ENCODE measurements at places on chromosomes 4 and X.

DNA sequence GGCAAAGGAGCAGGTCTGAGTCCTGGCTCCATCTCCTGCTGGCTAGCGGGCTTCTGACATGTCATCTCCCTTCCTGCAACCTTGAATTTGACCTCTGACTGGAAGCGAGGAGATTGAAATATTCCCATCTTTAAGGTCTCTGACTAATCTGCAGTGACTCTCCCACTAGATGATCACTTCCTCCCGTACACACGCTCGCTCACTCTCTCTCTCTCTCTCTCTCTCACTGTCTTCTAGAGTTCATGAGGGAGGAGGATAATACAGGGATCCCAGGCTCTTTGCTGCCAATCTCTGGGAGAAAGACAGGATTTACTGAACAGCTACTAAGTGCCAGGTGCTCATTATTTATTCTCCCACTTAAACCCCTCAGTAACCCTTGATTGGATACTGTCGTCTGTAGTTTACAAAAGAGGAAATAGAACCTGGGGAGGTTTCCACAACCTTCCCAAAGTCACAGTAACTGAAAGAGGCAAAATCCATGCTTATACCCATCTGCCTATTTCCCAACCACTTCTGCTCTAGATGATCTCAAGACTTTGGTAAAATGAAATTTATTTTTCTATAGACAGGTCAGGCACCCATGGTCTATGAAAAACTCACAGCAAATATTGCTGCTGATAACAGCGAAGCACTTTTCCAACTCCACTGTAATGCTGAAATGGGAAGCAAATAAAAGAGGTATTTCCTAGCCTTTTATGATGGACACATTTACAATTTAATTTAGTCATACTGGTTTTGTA is 193.5 kb upstream of the C1QTNF7 start:
- DNase-seq, result no peak

GRCh38 chr4:170089668-170090351 is at the start of gene AADAT:
Gene AADAT, minus strand, starts transcription at chr4:170089956. Its CDS starts 266 bp downstream, at chr4:170089690.
- peak; percentile 11 for DNase-seq

DNA sequence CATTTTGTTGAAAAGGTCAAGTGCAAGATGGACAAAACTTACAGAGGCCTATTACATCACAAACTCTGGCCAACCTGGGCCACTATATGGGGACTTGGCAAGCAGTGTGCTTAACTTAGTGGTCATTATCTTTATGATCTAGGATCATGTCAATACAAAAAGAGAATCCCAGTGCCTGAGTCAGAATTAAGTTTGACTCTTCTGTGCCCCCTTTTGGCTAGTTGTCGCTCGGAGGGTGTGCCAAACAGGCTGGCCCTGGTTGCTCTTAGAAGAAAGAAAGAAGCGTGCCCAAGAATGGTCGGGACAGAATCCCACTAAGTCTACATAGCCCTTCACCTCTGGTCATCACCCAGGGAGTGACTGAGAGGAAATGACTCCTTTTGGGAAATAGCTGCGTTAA is 100.1 kb downstream of the EIF4E start:
- no peak for DNase-seq

- no peak for DNase-seq
Measured at GRCh38 chr4:159150821-159151390, 48.0 kb downstream of the RAPGEF2 start.

DNA sequence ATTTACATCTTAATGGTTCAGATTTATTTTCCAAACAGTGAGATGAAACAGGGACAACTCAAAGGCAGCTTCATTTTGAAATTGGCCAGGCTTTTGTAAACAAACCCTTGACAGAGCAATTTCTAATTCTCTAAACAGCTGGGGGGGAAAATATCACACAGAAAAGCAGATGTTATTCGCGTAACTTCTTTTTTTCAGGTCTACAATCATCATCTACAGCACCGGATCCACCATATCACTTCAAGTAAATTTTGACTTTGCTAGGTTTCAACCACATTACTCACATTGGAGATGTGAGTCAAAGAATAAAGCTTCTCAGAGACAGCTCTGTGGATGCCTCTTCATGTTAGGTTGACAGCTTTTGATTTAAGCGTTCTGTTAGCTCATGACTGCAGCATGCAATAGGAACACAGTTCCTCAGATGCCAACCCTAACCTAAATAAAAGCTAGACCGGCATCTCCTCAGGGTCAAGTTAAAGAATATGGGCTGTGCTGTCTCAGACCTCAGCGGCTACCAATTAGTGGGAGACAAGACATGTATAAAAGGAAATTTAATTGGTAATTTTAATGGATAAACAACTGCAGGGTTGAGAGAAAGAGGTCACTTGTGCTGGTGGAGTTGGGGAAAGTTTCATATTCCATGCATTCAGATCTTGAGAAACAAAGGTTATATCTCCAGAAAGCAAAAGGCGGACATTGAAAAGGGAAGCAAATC is 26.8 kb downstream of the AMELX start:
- no peak for DNase-seq

- no peak for DNase-seq
Measured at GRCh38 chr4:95066050-95066449, 308.3 kb downstream of the BMPR1B start.

DNA sequence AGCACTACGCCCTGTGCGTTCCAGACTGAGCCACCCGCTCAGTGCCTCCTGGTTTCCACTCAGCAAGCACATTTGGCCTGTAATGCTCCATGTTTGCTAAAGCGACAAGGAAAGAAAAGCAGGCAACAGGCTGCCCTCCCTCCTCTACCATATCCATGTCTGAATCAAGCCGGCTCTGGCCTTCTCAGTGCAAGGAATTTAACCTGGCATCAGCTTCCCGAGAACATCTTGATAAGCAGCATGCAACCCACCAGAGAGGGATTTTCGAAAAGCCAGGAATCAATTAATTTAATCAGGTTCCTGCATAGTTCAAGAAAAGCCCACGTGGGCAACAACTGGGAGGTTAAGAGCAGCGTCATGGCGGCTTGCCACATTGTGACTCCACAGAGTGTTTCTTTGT is 228.2 kb downstream of the HS6ST2 start:
- no peak for DNase-seq

- no peak for DNase-seq
Measured at GRCh38 chr4:57360681-57361080, 250.5 kb upstream of the IGFBP7 start.

DNA sequence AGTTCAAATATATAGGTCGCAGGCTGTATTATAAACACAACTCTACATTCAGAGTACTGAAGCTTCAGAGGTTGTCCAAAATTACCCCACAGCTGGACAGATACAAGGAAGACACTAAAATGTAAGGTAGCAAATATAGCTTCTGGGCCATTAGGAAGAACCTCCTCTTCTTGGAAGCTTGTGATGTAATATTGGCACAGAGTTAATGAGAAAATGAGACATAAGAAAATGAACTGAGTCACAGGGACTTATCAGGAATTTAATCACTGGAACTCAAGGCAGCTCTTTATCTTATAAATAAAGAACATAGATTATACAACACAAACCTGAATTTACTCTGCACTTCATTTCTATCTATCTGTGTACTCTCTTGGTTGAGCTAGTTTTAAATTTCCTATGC is 344.7 kb downstream of the PCDH10 start:
- no peak for DNase-seq

DNA sequence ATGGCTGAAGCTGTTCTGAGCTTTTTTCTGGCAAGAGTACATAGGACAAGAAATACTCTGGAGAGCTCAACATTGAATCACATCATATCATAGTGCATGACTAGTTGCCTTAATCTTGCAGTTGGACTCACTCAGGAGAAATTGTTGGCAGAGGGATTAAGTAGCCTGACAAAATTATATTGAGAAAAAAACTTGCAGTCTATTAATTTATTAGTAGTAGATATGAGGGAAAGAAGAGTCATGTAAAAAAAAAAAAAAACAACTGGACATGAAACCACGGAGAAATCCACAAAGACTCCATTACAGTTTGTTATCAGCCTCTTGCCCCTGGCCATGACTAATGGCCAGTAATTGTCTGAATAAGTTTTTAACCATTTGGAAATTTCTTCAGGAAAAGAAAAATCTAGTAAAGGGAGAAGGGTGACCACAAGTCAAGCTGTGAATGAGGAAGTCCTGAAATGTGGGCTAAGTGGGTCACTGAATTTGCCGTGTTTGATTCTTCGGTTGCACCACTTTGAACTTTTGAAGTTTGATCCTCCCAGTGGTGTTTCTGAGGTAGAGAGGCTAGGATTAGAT is 45.6 kb downstream of the FHL1 start:
- no peak for DNase-seq

GRCh38 chr4:147629783-147630730 is 12.9 kb downstream of the TMEM184C start:
- DNase-seq, result no peak

DNA sequence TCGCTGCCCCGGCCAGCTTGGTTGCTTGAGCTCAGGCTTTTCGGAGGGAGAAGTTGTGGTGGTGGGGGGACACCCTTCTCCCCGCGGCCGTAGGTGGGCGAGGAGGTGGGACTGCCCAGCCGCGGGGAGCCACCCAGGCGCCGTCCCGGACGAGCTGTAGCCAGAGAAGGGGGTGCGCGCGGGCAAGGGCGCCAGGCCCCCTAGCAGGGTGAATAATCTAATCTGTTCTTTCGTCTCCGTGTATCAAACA is 3.1 kb downstream of the MID1IP1 start:
- no peak for DNase-seq

GRCh38 chrX:67619253-67619652 is 75.4 kb downstream of the AR start:
- no peak for DNase-seq
